ENCODE measurements at places on chromosomes 11 and 22.

DNA sequence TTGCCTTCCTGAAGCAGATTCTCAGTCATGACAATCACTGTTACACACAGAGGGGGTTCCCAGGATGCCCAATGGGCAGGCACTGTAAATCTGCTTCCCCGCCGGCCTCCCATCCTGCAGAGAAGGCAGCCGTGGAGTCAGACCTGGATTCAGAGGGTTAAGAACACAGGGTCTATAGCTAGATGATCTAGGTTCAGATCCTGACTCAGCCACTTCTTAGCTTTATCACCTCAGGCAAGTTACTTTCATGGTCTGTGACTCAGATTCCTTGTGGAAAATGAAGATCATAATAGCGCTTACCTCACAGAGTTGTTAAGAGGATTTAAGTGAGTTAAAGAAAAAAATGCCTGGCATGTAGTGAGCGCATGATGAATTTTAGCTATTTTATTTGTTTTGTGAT is 95.9 kb downstream of the TIMP3 start:
- DNase-seq: no peak

GRCh38 chr11:93001806-93002205 is 32.4 kb downstream of the MTNR1B start:
- no peak for DNase-seq

GRCh38 chr11:110691926-110692325 is 20.3 kb downstream of the ARHGAP20 start:
- no peak for DNase-seq

DNA sequence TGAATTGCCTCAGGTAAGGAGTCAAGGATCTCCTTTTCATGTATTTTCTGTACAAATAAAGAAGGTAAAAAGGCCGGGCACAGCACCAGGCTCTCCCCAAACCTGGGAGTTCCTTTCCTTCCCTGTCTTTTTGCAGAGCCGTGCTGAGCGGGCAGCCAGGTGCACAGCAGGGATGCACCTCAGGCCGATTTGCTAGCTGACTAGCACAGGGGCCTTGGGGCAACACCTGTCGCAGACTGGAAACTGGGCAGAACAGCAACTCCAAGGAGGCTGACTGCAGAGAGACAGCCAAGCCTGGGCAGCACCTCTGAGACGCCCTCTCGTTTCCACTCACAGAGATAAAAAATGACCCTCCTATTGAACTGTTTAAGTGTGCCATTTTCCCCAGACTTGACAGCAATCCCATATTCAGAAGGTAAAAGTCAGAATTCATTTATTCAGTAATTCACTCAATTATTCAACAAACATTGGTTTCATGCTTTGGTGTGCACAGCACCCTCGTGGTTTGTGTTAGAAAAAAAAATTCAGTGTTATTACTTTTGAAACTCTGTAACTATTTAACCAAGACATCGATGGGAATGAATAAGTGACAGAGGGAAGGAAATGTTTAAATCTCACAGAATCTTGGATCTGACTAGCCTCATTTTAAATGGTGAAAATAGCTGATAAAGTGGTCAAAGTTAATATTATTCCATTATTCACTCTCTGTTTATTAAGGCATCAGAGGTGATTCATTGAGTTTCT is 120.9 kb downstream of the GALNT18 start:
- DNase-seq: no peak

- DNase-seq: no peak
Measured at GRCh38 chr11:77636731-77637344, 756 bp downstream of the CLNS1A start.

DNA sequence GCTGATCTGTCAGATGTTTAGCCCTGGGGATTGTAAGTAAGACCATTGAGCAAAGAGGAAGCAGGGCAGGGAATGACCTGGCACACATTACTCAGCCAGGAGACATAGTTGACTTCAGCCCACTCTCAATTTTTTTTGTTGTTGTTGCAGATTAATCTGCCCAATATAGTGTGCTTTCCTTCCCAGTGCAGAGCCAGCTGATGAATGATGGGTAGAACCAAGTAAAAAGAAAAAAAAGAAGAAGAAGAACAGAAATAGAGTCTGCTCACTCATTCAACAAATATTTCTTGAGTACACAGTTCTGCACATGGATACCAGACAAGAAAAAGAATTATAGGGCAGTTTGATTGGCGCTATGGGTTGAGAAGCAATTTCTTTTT is 292.7 kb downstream of the ETS1 start:
- DNase-seq: no peak

GRCh38 chr11:61820174-61820573 is 3.4 kb upstream of the FADS1 start:
- no peak for DNase-seq

DNA sequence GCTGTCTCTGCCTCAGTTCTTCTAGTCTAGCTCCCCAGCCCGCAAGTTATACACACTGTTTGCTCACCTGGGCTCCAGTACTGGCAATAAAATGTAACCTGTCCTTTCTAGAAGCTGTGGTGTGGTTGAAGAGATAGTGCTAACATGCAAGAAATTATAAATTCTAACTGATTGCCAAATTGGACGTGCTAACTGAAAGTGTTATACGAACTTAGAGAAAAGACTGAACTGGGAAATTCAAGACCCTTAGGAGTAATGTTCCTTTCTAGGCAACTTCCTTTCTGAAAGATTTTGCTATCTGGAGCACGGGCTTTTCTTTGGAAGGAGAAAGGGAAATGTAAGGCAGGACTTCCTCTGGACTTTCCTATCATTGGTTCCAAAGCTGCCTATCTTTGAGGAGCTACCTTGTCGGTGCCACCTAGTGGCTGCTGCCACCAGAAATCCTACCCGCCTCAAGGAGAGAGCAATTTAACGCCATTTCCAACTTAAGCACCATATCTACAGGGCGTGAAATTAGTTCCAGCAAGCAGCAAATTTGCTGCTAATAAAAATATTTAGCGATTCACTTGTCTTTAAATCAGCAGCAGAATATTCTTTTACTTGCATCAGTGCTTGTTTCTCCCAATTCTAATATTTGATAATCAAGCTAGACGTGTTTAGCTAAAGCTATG is 12.7 kb upstream of the TMEM218 start:
- peak; percentile 36 for DNase-seq

DNA sequence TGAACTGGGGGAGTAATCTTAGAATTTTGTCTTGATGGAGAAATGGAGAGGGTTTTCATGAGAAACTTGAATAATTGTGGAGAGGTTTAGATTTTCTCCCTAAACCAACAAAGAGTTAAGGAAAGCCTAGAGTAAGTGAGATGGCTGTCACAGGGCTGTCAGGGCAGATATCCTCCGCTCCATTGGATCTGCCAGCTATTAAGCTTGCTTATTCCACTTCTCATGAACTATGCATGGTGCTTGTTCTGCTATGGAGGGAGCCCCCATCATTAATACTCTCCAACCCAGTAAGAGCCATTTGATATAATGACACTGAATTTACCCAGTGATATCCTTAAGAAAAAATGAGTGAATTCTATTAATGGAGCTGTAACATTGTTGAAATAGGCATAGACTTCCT is 342.8 kb upstream of the MTNR1B start:
- DNase-seq: no peak

GRCh38 chr11:35214792-35215193 is 75.8 kb downstream of the CD44 start:
- DNase-seq: peak; percentile 64

- DNase-seq: peak; percentile 27
Measured at GRCh38 chr11:96254087-96254486, 88.9 kb downstream of the MAML2 start.

DNA sequence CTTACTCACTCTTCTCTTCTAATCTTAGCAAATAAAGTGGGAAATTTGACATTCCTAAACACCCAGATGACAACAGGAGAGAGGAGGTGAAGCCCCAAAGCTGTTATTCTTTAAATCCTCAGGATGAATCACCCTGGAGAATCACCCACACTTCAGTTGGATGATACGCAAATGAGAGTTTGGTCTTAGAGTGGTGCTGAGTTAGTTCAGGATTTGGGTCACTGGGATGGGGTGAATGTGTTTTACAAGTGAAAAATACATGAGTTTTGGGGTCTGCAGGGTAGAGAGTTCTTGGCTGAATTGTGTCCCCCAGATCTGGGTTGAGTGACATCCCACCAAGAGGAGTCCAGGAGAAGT is 117.2 kb downstream of the GGTLC2 start:
- no peak for DNase-seq

DNA sequence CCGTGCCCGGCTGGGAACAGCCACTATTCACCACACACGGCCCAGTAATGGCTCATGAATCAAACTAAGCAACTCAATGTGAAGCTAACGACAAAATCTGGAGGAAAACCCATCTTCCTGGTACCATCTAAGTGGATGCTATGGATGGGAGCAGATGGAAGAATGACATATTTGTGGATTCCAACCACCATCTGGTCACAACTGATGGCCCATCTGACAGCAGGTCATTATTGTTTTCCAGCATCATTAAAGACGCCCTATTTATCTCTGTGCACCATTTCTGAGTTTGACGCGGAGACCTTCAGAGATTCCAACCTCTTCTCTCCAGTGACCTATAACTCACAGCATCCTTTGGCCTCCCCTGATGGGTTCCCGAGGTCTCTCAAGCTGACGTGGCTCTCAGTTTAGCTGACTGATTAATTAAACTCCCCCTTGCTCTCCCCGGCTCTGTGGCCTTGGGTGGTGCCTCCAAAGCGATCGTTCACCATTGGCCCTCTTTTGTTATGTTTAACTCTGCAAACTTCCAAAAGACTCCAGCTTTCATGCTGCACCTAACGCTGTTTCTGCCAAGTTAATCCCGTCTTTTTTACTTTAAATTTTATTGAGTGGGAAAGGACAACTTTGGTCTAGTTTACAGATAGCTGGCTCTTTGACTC is 1514.4 kb downstream of the BRD1 start:
- no peak for DNase-seq
